ENCODE measurements at places on chromosomes 16 and 17. TPM values are rescaled to one million over a fixed set of nuclear protein-coding genes. Genes with fewer than 3 reads are reported as not detected.

Gene CASKIN2
- total RNA-seq, result 22.1 TPM

Gene HOXB6
- 0.32 TPM for total RNA-seq

Gene PRSS36
- under 0.01 TPM for total RNA-seq

Gene P2RX1
- not detected for total RNA-seq

- no peak for DNase-seq
Observed at GRCh38 chr16:65601781-65602180, 479.9 kb upstream of the CDH11 start.

DNA sequence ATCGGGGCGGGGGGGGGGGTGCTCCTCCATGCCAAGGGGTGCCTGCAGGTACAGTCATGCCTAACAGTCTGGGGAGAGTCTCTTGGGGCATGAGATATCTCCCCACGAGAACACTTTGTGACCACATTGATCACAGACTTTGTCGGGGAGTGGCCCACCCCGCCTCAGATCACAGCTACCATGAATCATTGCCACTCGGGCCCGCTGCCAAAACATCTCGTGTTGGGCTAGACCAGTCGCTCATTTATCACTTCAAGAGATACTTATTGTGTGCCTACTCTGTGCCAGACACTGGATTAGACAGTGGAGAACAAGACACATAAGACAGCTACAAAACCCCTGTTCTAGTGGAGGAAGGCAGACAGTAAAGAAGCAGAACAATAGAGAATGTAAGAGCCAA, 72.6 kb downstream of the CLEC16A start:
- DNase-seq, result peak; percentile 93
